Sigmoid colon (tissue), 7 donors: ENCODE measurements at places on chromosomes 4 and X. TPM values are rescaled to one million over a fixed set of nuclear protein-coding genes. Genes with fewer than 3 reads are reported as not detected.

DNA sequence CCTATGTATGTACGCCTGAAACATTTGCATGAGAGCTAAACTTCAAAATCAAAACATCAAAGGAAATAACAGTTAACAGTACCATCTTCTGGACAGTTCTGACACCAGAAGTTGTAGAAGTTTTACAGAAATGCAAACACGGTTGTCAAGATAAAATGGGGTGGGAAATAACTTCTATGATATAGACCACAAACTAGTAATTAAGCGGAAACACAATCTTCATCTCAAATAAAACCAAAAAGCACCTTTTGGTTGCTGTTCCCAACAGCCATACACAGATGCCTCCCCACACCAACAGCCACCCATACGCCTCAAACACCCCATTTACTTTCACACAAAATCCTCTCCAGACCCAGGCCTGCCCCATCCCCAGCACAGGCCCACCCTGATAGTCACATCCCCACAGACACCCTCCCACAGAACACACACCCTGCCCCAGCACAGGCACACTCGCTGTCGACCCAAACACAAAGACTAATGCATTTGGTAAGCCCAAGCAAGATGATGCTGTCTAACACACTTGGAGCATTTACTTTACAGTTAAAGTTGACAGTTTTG lies 64.3 kb downstream of the TAPT1 start:
- DNase-seq: no peak

DNA sequence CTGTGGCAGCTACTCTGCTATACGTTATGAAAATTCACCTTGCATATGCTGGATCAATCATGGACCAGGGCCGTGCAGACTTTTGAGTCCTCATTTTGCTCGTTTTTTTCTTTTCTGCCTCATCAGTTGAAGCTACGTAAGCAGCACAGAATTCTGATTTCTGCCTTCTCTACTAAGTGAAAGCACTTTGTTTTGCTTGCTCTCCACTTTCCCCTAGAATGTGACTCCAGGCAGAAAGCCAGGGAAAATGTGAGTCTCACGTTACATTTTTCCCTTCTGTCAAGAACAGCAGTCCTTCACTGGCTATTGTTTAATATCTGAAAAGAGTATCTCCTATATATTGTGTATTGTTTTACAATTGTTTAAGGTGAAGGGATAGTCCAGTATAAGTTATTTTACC lies 1840.1 kb downstream of the PCDH7 start:
- no peak for DNase-seq

WAS gene
- total RNA-seq: 3.0 TPM

- no peak for DNase-seq
These were observed 88.8 kb upstream of the PCDH18 start for GRCh38 chr4:137621056-137621455.

JADE3 gene
- 7.8 TPM for total RNA-seq
